ENCODE measurements at places on chromosomes 2 and 18.

DNA sequence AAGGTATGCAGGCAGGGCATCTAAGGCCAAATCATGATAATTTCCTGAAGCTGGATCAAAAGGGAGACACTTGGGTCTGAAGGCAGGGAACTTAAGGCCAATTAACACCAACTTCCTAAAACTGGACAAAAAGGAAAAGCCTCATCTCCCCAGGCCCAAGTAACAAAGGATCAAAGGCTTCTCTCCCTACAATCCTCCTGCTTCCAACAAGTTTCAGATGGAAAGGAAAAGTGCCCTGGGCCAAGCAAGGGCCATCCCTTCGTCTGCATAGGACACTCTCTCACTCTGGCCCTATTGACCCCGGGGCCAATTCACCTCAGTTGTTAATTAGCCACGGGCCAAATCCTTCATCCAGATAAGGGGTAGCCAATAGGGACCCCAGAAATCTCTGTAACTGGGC is 1335.8 kb upstream of the CDH2 start:
- DNase-seq = no peak

- no peak for DNase-seq
These were observed 42.0 kb downstream of the AFTPH start for GRCh38 chr2:64565949-64566710.

DNA sequence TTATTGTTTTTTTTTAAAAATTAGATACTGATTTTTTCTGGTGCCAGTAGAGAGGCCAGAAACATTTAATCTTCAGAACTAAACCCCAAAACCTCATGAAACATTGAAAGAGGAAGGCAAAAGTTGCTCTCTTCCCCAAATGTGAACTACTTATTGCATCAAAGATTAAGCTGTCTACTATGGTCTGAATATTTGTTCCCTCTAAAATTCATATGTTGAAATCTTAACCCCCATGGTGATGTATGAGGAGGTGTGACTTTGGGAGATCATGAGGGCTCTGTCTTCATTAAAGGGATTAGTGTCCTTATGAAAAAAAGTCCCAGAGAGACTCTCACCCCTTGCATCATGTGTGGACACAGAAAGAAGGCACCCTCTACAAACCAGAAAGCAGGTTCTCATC is 28.2 kb upstream of the SLC8A1 start:
- no peak for DNase-seq

DNA sequence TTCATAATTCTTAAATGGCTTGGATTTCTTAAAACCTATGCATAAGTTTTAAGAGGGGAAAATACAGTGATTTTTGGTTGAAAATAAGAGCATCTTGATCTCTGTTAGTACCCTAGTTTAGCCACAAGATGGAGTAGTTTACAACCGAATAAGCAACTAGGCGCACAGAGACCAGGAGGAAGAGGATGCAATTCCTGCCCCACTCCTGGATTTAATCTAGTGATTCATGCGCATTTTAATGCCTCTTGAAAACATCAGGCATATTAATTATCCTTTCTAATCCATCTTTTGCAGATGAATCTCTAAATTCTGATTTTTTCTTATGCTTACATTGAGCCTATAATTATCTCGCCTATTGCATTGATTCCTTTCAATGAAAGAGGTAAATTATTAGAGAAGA is 76.7 kb downstream of the MRPS9 start:
- DNase-seq = peak; percentile 74

DNA sequence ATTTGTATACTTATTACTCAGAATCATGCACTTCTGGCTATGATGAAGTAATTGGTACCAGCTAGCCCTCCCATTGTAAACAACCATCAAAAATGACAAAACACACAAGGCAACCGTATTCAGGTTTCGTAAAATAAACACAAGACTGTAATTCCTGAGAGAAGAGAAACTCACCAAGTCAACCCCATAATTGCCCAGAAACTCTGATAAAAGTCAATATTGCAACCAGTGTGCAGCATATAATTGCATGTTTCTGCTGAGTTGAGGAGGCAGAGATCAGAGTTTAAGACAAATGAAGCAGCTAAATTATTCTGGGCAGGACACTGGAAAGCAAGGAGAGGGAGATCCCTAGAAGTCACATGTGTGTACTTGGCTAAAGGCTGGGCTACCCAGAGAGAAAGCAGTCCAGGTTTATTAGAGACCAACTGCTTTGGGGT is 90.3 kb downstream of the ROCK2 start:
- no peak for DNase-seq

- no peak for DNase-seq
These were observed 456.3 kb upstream of the MYT1L start for GRCh38 chr2:2787301-2787907.

DNA sequence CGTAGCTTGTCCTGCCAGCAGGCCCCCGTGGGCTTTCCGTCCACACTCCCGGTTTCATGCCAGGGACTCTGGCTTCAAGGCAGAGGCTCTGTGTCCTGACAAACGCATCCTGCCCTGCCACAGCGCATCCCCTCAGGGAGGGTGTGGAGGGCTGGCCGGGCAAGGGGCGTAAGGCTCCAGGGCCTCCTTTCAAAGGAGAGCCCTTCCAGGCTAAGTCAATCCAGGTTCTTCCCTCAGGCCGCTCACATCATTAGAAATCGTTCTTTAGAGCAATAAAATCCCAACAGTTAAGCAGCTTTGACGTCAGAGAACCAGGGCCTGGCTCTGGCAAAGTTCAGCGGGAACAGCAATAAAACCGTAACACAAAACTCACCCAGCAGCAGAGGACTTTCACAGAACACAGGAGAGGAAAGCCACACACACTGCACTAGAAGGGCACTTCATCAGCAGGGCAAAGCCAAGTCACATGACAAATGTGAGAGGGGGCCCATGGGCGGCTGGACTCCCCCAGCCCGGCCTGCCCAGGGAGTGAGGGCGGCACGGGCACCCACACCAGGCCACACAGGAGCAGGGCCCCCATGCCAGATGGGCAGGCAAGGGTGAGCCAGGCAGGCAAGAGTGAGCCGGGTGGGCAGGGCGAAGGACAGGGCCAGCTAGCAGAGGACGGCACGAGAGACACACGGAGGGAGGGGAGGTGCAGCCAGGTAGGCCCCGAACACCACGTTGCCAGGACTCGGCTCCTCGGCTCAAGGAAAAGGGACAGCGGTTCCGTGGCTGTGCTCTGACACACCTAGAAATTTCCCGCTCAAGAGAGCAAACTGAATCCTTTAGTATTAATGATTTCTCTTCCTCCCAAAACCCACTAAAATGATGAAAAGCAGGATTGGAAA is 52.0 kb downstream of the HDAC4 start:
- DNase-seq = no peak

DNA sequence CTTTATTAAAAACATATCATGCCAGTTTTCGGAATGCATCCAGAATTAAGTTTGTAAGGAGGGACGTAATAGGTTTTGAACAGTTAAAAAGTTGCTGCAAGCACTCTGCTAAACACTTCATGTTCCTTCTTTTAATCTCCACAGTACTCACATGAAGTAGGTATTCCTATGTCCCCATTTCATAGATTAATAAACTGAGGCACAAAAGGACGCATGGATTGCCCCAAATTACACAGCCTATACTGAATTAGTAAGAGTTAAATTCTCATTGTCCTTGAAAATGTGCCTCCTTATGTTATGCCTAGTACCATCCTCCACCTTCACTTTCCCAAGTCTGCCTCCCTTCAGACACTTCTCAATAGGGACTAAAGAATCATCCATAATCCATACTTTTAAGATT is 358.9 kb upstream of the ATP5MC3 start:
- no peak for DNase-seq

DNA sequence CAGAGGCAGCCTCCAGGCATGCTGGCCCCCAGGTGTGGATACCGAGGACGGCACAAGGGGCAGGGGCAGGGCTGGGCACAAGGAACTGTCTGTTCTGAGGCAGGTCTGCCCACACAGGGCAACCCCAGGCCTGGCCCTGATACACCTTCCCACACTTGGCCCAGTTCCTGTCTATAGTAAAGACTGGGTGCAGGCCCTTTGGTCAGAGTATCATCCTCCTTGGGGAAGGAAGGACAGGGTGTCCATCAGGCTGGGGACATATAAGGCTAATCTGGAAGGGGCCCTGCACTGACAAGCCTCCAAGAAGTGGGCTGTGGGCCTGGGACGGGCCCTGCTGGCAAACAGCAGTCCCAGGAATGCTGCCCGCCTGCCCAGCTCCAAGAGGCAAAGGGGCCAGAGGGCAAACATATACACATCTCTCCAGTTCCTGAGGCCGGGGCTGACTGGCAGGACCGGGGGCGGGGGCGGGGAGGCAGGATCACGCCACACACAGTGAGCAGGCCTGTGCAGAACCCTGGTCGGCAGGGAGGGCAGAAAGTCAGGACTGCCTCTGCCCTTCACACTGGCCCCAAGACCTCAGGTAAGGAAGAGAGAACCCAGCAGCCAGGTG is 18.9 kb downstream of the SDC1 start:
- no peak for DNase-seq

GRCh38 chr2:85905187-85905666 is 16.4 kb upstream of the ST3GAL5 start:
- peak; percentile 93 for DNase-seq

DNA sequence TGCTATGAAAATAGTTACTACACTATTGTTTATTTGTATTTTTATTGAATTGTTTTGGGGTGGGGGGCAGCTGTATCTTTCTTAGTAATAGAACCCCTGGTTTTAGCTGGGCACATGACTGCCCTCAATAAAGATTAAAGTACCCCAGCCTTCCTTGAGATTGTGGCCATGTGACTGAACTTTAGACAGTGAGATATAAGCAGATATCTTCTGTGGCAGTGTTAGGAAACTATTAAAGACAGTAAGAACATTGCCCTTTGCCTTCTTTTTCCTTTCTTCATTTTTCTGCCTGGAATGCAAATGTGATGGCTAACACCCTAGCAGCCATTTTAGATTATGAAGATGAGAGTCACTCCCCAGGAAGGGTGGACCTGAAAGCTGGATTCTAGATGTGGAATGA is 47.9 kb upstream of the AKAIN1 start:
- no peak for DNase-seq

DNA sequence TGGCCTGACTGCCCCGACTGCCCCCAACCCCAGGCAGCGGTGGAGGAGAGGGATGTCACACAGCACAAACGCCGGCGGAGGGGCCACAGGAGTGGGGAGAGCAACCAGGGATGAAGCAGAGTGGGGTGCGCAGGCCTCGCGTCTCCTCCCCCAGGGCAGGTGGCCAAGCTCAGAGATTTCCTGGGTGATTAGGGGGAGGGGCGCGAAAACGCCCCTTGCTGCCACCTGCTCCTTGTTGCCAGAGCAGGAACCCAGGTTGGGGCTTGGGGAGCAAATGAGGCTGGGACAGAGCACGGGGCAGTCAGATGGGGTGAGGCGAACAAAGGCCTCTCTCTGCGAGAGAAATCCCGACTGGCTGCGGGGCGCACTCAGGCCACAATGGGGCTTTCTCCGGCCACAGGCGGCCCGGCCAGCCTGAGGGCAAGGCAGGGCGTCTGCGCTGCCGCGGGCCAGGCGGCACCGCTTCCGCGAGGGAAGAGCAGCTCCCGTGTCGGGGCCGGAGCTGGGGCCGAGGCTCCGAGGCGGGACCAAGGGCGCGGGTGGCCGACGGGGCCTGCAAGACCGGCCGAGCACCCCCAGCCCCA is 11.5 kb downstream of the TEX44 start:
- no peak for DNase-seq

GRCh38 chr2:236208019-236208926 is 40.1 kb upstream of the GBX2 start:
- DNase-seq = no peak

- no peak for DNase-seq
These were observed 141.9 kb upstream of the ID2 start for GRCh38 chr2:8539743-8540551.

DNA sequence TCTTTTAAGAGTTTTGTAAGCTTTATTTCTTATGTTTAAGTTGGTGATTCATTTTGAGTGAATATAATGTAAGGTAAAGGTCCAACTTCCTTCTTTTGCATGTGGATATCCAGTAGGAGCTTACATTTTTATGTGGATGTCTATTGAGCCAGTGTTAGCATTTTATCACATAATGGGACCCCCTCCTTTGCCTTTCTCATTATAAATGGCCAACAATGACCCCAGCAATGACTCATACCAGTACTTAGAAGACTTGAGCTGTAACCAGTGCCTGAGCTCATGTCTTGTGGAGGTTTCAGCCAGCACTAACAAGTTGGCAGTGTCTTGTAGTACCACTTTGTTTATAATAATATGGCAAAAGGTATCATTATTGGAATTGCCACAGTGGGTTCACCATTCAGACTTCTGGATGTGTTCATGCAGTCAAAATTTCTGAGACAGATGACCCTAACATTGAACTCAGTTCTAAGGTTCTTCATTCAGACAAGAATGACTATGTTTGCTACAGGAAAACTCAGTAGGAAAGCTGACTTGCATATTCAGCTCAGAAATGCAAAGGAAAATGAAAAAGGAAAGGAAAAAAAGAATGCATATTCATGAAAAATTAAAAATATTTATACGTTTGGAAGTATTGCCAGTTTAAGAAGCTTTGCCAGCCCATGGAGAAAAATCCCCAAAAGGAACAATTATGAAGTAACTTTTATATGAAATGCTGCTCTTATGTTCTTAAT is 41.0 kb downstream of the CDKL4 start:
- no peak for DNase-seq

GRCh38 chr2:70630761-70631160 is 77.1 kb upstream of the TGFA start:
- no peak for DNase-seq

GRCh38 chr2:169071455-169071854 is 2.1 kb downstream of the DHRS9 start:
- no peak for DNase-seq

- no peak for DNase-seq
These were observed 29.3 kb downstream of the NFATC1 start for GRCh38 chr18:79424880-79425568.

- no peak for DNase-seq
These were observed 3.8 kb upstream of the ARID5A start for GRCh38 chr2:96532641-96533291.

- DNase-seq = no peak
These were observed 26.0 kb downstream of the ADRA2B start for GRCh38 chr2:96090196-96090926.

- no peak for DNase-seq
These were observed 91.5 kb downstream of the GALNT13 start for GRCh38 chr2:153963256-153963655.

DNA sequence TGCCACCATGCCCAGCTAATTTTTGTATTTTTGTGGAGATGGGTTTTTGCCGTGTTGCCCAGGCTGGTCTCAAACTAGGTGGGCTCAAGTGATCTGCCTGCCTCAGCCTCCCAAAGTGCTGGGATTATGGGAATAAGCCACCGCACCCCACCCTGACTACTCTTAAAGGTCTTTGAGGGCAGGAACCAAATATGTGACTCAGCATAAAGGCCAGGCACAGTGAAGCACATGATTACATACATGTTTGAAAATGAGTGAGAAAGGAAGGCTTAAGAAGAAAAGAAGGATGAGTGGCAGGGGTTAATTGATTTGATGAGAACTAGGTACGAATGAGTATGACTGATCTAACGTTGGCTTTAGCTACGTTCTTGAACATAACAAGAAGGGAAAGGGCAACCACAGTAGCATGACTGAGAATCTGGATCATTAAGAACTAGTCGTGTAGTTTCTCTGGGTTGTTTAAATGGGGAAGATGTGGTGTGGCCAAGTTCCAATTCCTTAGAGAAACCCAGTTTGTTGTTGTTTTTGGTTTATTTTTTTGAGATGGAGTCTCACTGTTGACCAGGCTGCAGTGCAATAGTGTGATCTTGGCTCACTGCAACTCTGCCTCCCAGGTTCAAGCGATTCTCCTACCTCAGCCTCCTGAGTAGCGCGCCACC is 6.8 kb downstream of the RESP18 start:
- no peak for DNase-seq
